NCI-H1105 (cell line): ENCODE measurements at places on chromosomes 16 and 17.

DNA sequence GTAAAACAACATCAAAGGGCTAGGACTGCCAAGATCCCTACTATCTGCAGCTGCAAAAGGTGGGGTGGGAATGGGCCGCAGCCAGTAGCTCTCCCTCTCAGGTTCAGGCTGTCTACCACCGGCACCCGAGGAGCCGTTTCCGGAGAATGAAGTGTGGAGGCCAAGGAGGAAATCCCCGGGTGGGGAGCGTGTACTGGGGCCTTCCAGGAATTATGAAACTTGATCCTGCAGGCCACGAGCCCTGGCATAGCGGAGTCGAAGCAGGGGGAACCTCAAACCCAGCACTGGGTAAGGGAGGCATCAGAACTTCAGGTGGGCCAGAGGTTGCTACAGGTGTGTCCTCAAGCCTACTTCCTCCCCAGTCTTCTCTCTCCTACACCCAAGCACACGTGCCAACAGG, 5.1 kb downstream of the INPP5K start:
- DNase-seq = no peak

GRCh38 chr17:226108-227077, 44.9 kb upstream of the DOC2B start:
- DNase-seq = no peak

GRCh38 chr17:1011760-1012735, 15.1 kb downstream of the TIMM22 start:
- DNase-seq = no peak

DNA sequence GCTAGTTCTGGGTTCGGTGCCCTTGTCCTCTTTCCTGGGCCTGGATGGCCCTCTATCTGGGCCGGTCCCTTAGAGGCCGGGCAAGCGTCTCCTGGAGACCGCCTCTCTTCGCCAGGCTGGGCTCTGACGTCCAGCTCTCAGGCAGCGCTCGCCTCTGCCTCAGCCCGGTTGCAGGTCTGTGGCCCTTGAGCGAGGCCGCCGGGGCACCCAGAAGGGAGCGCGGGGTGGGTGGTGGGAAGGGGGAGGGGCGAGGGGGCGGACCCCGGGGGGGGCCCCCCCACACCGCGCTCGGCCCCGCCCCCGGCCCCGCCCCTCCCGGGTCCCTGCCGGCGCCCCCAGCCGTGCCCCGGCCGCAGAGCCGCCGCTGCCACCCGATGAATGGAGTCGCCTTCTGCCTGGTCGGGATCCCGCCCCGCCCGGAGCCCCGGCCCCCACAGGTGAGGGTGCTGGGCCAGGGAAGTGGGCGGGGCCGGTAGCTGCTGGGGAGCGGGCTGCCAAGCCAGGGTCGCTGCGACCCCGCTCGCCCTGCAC, at the start of gene ARHGAP23:
TSS of gene ARHGAP23 (plus strand) at position 353 of the 531 bp plus-strand sequence. CDS start at position 375, 22 bp downstream.
- DNase-seq = no peak

DNA sequence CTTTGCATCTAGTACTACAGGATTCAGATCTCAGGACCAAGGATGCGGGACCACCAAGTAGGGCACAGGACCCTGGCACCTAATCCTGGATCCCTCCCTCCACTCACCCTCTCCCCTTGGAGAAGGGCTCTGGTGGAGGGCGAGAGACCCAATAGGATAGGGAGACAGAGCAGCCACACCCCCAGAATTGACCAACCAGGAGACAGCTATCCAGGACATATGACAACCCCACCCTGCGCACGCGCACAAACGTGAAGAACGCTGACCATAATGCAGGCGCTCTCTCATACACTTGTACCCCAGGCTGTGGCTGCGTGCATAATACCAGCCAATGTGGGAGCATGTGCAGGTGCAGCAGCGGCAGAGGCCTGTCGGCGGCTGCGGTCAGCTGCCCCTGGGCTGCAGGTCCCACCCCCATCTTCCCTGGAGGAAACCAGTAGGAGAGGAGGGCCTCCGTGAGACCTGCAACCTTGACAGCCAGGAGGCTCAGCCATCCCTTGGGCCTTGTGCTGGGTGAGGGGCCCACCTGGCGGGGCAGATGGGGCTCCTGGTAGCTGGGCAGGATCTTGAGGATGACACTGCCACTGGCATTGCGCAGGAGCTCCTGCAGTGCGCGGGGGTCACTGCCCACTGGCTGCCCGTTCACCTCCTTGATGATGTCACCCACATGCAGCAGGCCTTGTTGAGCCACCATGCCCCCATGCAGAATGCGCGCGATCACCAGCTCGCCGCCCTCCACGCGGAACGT, 25.4 kb downstream of the MPP2 start:
- no peak for DNase-seq

DNA sequence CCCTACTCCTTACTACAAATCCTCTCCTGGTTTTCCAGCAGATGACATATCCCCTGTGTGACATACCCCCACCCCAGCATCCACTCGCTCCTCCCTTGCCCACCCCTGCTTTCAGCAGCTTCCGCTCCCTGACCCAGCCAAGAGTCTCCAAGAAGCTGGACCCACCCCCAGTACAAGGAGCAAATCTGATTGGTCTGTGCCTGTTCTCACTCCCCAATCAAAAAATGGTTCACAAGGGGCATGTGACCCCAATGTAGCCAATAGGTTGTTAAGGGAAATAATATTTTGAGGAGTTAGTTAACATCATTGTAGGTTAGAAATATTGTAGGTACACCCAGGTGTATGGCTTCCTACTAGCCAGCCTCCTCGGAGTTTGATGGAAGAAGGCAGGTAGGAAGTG, 70.1 kb downstream of the GP2 start:
- DNase-seq = no peak

DNA sequence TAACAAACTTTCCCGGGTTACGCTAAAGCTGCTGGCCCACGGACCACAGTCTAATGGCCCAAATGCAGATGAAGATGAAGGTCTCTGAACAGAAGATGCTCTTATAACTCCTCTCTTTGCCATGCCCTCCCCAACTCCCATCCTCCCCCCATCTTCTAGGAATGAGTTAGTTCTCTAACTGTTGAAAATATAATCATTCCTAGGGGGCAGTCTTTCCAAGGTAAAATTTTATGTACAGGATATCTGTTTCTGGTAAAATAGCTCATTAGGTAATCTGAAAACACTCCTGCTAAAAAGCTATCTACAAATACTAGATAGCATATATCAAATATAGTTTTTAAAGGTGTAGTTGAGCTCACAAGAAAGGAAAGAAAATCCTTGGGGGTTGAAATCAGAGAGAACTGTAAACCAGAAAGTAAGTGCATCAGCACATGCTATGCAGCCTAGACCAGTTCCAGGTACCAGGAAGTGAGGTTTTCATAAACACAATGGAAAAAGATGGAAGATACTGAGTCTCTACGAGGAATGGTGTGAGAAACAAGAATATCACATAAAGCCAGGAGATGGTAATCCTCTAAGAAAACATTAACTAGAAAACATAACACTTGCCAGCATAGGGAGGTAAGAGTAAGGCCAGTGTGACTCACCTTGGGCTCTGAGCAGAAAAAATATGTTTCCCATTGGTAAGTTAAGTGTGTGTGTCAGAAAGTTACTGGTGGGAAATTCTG, 38.1 kb downstream of the CMC2 start:
- no peak for DNase-seq

GRCh38 chr16:7590934-7591333, 258.3 kb downstream of the RBFOX1 start:
- no peak for DNase-seq

- DNase-seq = no peak
These were observed 193.8 kb downstream of the SLC39A11 start for GRCh38 chr17:72898725-72899124.

DNA sequence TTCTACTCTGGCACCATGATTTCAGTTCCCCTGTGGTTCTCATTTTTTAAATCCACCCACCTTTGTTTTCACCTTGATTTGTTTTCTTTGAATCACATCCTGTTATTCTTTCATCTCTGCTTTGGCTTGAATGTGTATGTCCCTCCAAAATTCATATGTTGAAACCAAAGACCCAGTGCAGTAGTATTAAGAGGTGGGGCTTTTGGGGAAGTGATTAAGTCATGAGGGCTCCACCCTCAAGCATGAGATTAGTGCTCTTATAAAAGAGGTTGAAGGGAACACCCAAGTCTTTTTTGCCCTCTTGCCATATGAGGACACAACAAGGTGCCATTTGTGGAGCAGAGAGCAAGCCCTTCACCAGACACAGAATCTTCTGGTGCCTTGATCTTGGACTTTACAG, 382.3 kb downstream of the SLC39A11 start:
- DNase-seq = no peak

- peak; percentile 26 for DNase-seq
These were observed 1751.4 kb downstream of the TP53TG3F start for GRCh38 chr16:35210681-35211433.

DNA sequence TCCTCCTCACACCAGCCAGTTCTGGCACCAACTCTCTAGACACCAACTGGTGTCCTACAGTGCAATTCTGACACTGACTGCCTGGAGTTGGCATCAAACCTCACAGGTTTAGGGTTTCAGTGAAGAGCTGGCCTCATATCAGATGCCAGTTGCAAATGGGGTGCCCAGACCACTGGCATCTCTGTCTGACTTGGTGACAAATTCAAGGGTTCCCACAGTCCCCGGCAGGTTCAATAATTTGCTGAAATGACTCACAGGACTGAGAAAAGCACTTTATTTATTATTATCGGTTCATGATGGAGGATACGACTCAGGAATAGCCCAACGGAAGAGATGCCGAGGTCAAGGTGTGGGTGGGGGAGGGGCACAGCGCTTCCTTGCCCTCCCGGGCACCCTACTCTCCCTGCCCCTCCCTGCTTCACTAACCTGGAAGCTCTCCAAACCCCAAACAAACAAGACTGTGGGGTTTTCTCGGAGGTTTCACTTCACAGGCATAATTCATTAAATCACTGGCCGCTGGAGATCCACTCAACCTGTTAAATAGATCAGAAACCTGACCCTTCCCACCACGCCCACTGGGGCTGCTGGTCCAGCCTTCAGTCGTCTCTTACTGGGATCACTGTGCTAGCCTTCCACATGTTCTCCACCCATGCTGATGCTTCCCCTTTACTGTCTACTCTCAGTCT, 1.7 kb upstream of the NLRP1 start:
- peak; percentile 75 for DNase-seq

GRCh38 chr16:70738083-70738977, 52.5 kb upstream of the MTSS2 start:
- DNase-seq = no peak

DNA sequence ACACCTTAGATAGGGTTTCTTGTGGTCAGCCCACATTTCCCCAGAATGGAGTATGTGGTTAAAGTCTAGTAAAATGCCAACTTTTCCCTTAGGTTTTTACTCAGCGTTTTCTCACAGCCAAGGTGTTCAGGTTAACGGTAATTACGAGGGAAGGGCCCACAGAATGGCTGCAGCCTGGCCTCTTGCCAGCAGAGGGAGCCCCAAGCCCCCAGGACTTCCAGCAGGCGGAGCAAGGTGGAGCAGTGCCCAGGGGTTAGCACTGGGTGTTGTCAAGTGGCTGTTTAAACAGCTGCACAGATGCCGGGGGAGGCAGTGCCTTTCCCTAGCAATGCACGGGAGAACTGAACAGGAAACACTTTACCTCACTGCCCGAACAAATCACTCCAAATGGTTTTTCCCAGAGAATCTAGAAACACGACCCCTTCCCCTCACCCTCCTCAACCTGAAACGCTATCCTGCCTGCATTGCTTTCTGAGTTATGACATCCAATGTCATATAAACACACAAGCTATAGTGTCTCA, 6.6 kb downstream of the PHB1 start:
- DNase-seq = peak; percentile 86

- DNase-seq = no peak
These were observed 229.8 kb downstream of the CPPED1 start for GRCh38 chr16:12573730-12574383.

- DNase-seq = no peak
These were observed 893 bp upstream of the ODF4 start for GRCh38 chr17:8338753-8339140.

DNA sequence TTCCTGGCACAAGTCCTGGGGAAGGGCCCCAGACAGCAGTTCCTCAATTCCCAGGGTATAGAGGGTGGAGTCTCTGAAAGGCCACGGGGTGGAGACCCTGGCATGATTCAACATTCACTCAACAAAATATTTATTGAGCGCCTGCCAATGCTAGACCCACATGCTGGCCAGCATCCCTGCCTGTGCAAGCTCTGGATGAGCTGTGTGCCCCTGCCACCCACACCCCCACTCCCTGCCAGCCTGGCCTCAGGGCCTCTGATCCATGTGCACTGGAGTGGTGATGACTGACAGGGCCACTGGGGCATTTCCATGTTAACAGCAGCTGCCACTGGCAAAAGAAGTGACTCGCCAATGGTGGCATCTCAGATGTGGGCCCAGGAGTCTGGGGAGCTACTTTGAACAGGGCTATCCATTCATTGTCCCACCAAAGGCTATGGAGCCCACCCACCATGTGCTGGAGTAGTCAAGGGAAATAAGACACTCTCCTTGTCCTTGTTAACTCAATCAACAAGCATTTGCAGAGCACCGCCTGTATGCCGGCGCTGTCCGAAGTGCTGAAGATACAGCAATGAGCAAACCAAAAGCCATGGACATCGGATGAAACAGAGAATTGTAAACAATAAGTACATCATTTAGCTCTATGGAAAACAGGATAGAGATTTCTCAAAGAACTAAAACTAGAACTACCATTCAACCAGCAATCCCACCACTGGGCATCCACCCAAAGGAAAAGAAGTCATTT, 3.0 kb upstream of the PRSS22 start:
- no peak for DNase-seq

- no peak for DNase-seq
These were observed 40.9 kb upstream of the MEOX1 start for GRCh38 chr17:43702637-43703036.

- no peak for DNase-seq
These were observed 164.6 kb upstream of the TNRC6C start for GRCh38 chr17:77793971-77794235.

DNA sequence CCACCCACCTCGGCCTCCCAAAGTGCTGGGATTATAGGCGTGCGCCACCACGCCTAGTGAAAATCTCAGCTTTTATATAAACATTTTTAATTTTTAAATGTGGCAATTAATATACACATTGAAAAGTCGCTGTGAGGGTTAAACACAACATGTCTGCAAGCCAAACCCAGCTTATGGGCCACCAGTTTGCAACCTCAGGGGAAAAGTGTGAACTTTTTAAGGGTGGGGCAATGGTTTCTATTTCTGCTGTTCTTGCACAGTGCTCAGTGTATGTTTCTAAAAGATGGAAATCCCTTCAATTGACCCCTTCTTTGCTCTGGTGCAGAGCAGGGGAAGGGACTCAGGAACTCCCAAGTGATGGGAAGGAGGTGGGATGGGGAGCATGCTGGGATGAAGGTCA, 18.3 kb upstream of the SUPT4H1 start:
- no peak for DNase-seq

DNA sequence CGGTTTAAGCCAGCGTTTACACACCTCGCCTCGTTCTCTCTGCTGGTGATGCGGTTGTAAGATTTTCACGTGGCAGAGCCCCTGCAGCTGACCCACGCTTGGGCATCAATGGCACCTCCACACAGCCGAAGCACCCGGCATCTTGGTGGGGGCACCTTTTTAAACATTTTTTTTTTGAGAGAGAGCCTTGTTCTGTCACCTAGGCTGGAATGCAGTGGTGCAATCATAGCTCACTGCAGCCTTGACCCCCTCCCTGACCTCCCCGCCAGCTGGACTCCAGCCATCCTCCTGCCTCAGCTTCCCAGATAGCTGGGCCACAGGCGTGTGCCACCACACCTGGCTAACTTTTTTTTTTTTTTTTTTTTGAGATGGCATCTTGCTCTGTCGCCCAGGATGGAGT, 4.9 kb downstream of the WDR90 start:
- no peak for DNase-seq

- DNase-seq = no peak
These were observed 2.9 kb downstream of the ARMC5 start for GRCh38 chr16:31461921-31462804.

GRCh38 chr17:73934696-73935095, 268.8 kb upstream of the RPL38 start:
- DNase-seq = no peak

GRCh38 chr17:14038206-14038605, 31.1 kb upstream of the COX10 start:
- no peak for DNase-seq
